ENCODE measurements at places on chromosomes 5 and 9.
A peak's percentile ranks its signal among the peaks of the same experiment; 100 is the strongest.

GRCh38 chr9:91658513-91659105, 235.0 kb upstream of the NFIL3 start:
- no peak for DNase-seq

DNA sequence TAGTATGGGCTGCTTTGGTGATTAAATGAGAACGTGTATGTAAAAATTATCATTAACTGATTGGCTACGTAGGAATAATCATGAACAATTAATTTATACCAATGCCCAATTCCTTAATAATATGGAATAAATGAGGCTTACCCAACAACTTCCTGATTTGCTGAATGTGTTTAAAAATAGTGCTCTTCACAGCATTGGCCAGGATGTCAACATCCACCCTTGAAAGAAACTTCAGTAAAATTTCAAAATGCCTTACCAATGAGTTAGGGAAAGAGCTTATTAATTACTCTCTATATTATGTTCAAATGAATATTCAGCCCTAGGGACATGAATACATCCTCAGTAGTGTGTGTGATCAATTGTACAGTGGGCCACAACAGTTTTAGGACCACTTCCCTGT, 401.4 kb downstream of the PSAT1 start:
- no peak for DNase-seq

DNA sequence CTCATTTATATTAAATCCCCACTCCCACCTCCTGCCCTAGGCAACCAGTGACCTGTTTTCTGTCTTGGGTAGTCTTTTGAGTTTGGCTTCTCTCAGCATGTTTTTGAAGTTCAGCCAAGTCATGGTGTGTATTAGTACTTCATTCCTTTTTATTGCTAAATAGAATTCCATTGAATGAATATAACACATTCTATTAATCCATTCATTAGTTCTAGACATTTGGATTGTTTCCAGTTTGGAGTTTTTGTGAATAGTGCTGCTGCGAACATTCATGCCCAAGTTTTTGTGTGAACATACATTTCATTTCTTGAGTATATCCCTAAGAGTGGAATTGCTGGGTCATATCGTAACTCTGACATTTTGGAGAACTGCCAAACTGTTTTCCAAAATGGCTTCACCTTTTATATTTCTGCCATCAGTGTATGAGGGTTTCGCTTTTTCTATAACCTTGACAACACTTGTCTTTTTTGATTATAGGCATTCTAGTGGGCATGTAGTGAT, 2.7 kb downstream of the ZNF346 start:
- DNase-seq: no peak

GRCh38 chr5:172958331-172959046, 735 bp upstream of the RPL26L1 start:
- DNase-seq: peak; percentile 52

- DNase-seq: no peak
These were observed 515.9 kb upstream of the PAPPA start for GRCh38 chr9:115637661-115638060.

DNA sequence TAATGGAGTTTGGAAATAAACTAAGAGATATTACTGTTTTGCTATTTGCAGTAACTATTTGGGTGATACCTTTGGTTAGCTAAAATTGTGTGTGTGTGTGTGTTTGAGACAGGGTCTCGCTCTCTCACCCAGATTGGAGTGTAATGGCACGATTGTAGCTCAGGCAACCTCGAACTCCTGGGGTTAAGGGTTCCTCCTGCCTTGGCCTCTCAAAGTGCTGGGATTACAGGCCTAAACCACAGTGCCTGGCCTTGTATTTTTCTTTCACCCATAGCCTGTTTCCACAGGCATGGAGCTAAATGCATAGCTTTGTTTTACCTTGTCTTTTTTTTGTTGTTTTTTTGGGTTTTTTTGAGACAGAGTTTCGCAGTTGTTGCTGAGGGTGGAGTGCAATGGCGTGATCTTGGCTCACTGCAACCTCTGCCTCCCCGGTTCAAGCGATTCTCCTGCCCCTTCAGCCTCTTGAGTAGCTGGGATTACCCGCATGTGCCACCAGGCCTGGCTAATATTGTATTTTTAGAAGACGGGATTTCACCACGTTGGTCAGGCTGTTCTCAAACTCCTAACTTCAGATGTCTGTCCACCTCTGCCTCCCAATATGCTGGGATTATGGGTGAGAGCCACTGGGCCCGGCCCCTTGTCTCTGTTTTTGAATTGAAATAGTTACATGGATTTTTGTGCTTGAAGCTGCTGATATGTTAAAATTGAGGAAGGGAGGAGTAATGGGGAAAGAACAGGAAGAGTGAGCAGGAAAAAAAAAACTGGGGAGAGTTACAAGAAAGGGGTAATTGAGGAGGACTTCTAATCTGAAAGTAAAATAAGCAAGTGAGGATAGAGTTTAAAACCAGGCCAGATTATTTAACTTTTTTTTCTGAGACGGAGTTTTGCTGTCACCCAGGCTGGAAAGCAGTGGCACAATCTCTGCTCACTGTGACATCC, 5.7 kb downstream of the GPBP1 start:
- no peak for DNase-seq

GRCh38 chr9:94639061-94639998, at the start of gene FBP1:
Gene FBP1, minus strand, starts transcription at chr9:94639518. Its CDS starts 208 bp downstream, at chr9:94639310.
- no peak for DNase-seq

GRCh38 chr5:97549496-97549895, 366.4 kb upstream of the RIOK2 start:
- no peak for DNase-seq

GRCh38 chr9:110812886-110813285, 144.3 kb downstream of the MUSK start:
- no peak for DNase-seq

GRCh38 chr5:173886150-173886549, 2.0 kb upstream of the CPEB4 start:
- DNase-seq: no peak

- DNase-seq: no peak
These were observed 57.8 kb upstream of the RAI14 start for GRCh38 chr5:34598177-34598794.

- no peak for DNase-seq
These were observed 2.6 kb upstream of the RFX3 start for GRCh38 chr9:3528451-3528850.

GRCh38 chr5:10248378-10249260, 1.1 kb downstream of the ATPSCKMT start:
- no peak for DNase-seq

DNA sequence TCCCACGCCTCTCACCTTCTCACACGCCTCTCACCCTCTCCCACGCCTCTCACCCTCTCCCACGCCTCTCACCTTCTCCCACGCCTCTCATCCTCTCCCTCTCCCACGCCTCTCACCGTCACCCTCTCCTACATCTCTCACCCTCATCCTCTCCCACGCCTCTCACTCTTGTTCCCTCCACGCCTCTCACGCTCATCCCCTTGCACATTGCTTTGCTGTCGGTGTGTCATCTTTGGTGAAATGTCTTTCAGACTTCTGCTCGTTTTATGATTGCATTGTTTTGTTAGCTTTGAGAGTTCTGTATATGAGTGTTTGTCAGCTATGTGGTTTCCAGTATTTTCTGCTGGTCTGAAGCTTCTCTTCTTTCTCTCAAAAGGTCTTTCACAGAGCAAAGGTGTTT, 102.7 kb downstream of the EHMT1 start:
- no peak for DNase-seq

DNA sequence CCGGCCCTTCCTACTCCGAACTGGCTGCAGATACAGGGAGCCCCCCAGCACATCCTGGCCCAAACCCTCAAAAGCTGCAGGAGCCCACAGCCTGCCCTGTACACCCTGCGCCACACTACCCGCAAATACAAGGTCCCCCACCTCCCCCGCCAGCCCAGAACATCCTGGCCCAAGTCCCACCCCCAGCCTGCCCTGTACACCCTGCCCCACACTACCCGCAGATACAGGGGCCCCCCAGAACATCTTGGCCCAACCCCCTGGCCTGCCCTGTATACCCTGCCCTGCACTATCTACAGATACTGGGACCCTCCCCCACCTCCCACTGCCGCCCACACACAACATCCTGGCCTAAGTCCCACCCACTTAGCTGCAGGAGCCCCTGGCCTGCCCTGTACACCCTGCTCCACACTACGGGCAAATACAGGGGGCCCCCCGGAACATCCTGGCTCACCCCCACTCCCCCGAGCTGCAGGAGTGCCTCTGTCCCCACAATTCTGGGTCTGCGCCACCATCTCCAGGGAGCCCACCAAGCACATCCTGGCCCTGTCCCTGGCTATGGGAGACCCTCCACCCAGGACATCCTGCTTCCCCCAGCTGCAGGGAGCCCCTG, 8.3 kb downstream of the LPCAT1 start:
- no peak for DNase-seq
